Tibial nerve (tissue), 4 donors: ENCODE measurements at places on chromosomes 2 and 18.

GRCh38 chr2:239598011-239598731, 197.4 kb upstream of the HDAC4 start:
- no peak for DNase-seq

- no peak for DNase-seq
These were observed 1.3 kb upstream of the FIGN start for GRCh38 chr2:163737190-163737439.

- DNase-seq: no peak
These were observed 393.2 kb upstream of the GALNT5 start for GRCh38 chr2:156864325-156864724.

- no peak for DNase-seq
These were observed 103.5 kb downstream of the ANTXR1 start for GRCh38 chr2:69116438-69116837.

DNA sequence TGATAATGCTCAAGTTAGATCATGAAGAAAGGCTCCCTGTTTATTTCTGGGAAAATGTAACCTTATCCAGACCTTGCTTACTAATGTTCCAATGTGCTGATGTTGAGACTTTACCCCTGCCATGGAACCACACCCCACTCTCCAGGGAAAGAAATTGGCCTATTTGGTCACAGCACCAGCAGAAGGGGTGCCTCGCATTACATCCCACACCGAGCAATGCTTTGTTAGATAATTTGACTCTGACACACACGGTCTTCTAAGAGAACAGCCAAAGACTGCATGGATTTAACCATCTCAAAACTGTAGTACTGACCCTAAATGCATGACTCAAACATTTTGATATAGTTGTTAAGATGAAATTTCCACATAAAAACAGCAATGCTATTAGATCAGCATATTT, 152.1 kb upstream of the CCDC150 start:
- DNase-seq: no peak
